ENCODE measurements at places on chromosomes 1 and 21.

DNA sequence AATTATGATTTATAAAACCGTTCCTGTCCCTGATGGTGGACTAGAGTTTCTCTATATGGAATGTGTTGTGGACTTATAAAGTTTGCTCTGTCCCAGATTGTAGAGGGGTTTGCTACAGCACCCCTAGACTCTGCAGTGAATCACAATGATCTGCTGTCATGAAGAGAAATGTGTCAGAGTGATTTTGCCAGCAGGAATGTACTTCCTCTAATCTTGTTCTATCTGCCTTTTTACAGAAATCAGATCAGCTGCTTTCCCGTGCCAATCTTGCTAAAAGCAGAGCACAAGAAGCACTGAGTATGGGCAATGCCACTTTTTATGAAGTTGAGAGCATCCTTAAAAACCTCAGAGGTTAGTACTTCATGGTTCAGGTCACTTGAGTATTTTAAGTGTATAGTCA lies 52.0 kb downstream of the LAMC2 start:
- no peak overlapping the region for H3K27ac ChIP-seq
- H3K27me3 ChIP-seq = no peaks in the 10 kb centered on the region
- no peak overlapping the region for H3K4me3 ChIP-seq
- no peak for DNase-seq
- peaks cover 19% of the 10 kb centered on the region for H3K4me1 ChIP-seq

- no peaks in the 10 kb centered on the region for H3K27me3 ChIP-seq
- no peak overlapping the region for H3K27ac ChIP-seq
- H3K36me3 ChIP-seq = no peaks in the 10 kb centered on the region
These were observed 74.6 kb downstream of the DMRTA2 start for GRCh38 chr1:50348449-50349241.

DNA sequence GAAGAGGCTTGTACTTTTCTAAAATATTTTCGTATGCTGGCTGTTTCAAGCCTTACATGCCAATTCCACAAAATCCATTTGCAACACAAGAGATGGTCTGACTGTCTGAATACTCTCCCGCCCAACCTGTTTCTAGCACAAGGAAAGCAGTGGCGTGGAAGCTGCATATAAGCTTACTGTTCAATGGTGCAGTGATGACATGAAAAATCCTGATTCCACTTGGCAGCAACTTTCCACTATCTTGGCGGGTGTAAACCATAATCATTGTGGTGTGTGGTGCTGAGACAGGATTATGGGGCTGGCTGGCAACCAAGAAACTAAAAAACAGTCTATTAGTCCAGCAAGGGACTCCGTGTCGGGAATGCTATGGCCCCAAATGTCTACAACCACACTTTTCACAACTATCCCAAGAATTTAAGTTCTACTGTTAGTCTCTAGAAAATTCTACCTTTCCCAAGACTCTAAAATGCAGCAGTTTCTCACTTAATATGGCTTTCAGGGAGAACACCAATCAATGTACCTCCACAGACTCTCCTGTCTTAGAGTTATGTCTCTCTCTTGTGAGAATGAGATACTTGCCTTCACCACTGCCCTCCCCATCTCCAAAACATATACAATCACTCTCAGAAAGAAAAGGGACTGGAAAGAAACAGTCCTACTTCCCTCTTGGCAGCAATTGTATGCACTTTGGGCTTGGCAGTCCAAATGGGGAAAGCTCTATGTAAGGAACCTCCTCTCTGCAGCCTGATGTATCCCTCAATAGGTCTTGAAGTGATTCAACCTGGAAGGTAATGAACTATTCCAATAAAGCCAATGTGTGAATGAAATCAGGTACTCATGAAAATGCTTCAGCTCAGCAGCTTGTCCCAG lies 9.5 kb downstream of the COLGALT2 start:
- H3K36me3 ChIP-seq = no peaks in the 10 kb centered on the region
- peaks cover 98% of the 10 kb centered on the region for H3K4me1 ChIP-seq
- peak overlapping the region; percentile 31 for H3K27ac ChIP-seq

DNA sequence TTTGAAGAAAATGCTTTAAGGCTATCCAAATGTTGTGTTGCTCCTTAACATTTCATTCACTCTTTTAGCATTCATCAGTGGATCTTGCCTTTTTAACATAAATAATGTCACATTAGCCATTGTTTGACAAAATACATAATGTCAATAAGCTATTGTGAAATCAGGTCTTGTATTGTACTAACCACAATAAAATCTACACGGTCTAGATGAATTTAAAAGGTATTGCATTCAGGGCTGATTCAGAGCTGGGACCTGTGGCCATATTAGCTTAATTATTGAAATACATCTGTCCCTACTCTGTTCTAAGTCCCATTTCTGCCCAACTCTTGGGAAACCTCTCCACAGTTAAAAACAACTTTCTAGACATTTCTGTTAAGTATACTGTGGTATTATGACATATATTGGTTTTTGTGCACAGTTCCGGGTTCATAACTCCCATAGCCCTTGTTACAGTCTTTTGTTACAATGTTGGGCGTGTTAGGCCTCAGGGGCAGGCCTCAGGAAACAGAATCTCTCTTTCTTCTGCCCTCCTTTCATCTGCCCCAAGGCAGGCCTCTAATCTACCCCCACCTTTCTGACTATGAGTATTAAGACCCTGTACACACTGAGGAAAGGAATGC lies 44.7 kb upstream of the CITED4 start:
- H3K27me3 ChIP-seq = no peaks in the 10 kb centered on the region
- H3K4me3 ChIP-seq = no peak overlapping the region
- H3K36me3 ChIP-seq = no peaks in the 10 kb centered on the region
- no peaks in the 10 kb centered on the region for H3K4me1 ChIP-seq
- no peak for DNase-seq

DNA sequence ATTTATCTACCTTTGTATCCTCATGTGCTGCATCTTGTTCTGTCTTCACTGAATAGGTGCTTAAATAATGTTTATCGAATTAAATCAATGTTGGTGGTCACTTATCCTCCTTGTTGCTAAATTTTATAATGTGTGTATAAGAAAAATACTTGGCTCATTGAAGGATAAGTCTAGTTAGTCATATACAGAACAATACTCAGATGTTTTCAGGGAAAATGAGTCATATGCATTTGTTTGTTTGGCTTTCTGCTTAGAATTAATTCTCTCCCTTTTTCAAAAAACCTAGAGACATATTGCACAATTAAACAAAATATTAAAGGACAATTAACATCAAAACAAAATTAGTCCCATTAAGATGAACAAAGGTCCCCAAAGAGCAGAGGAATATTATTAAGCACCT lies 89.0 kb downstream of the UBE2U start:
- no peaks in the 10 kb centered on the region for H3K36me3 ChIP-seq
- H3K4me3 ChIP-seq = no peak overlapping the region
- DNase-seq = no peak
- H3K27me3 ChIP-seq = no peaks in the 10 kb centered on the region
- H3K4me1 ChIP-seq = no peaks in the 10 kb centered on the region

DNA sequence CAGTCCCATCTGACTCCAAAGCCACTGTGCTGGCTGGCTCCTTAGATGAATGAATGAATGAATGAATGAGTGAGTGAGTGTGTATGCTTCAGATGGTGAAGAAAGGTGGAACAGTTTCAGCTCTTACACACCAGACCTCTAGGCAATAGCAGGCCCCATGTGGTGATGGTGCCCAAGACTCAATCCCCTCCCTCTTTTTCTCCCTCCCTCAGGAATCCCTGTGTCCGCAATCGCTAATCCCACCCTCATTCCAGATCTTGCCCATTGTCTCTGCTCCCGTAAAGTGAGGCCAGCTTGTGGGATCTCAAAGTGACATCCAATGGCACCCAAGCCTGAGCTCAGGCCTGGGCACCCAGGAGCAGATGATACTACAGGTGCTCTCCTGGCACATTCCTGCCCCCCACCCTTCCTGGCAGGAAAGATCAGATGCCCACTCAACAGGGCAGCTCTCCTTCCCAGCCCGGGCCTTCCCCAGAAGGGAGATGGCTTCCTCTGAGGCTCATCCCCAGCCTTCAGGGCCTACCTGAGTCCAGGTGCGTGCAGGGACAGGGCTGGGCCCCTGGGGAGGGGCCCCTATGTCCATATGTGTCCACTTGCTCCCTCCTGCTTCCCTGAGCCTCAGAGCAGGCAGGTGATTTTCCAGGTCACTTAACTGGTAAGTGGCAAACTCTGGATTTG lies 106.4 kb downstream of the HMGB4 start:
- no peaks in the 10 kb centered on the region for H3K4me1 ChIP-seq
- H3K27me3 ChIP-seq = no peaks in the 10 kb centered on the region
- H3K4me3 ChIP-seq = no peak overlapping the region
- no peak for DNase-seq

- H3K36me3 ChIP-seq = no peaks in the 10 kb centered on the region
- H3K4me3 ChIP-seq = no peak overlapping the region
- no peak overlapping the region for H3K27ac ChIP-seq
- no peak for DNase-seq
These were observed 91.1 kb upstream of the ZBTB18 start for GRCh38 chr1:243959998-243960397.

DNA sequence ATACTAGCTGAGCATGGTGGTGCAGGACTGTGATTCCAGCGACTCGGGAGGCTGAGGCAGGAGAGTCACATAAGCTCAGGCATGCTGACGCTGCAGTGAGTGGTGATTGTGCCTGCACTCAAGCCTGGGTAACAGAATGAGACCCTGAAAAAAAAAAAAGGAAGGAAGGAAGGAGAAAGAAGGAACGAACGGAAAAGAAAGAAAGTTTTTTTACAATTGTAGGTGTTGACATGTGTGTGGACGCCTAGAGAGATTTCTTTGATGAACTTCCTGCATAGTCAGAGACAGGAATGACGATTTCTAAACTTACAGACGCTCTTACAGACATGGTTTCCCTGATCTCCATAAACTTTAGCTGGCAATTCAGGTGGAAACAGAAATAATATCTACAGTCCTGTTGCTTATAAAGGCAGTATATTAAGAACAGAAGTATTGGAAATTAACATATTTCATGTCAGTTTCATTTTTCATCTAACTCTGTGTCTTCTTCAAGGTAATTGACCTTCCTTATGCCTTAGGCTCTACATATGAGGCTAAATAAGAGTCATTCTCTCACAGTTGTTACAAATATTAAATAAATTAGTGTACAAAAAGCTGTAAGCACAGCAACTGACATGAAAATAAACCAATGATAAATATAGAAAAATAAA lies 4.1 kb downstream of the SAMSN1 start:
- no peak for DNase-seq
- H3K4me1 ChIP-seq = no peaks in the 10 kb centered on the region
- H3K36me3 ChIP-seq = no peaks in the 10 kb centered on the region
- H3K27me3 ChIP-seq = no peaks in the 10 kb centered on the region

DNA sequence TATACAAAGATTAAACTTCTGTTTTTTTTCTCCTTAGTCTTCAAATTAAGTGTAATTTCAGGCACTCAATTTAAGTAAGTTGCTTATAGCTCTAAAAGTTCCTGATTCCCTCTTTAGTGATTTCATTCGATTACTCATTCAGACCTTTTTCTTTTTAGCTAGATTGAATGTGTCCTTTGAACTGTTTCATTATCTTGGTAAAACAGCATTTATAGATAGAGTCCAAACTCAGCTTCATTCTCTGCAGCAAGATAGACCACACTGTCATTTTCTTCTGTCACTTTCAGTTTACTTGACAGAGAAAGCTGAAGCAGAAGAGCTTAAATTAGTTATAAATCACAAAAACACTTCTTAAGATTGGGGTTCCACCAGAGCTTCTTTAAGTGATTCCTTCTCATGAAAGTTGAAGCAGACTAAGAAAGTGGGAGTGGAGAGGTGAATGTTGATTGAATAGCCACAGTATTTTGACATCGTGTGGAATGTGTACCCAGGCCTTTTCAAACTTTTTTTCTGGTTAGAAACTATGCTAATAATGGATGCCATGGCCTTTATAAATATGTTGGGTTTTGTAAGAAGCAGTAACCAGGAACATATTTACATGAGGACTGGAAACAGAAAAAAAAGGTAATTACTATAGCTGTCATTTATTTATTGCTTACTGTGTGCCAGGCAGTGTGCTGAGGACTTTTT lies 52.2 kb downstream of the ZBTB40 start:
- H3K4me3 ChIP-seq = no peak overlapping the region
- H3K4me1 ChIP-seq = peaks cover 7% of the 10 kb centered on the region
- no peak overlapping the region for H3K27ac ChIP-seq
- H3K27me3 ChIP-seq = no peaks in the 10 kb centered on the region
- peaks cover 18% of the 10 kb centered on the region for H3K36me3 ChIP-seq

DNA sequence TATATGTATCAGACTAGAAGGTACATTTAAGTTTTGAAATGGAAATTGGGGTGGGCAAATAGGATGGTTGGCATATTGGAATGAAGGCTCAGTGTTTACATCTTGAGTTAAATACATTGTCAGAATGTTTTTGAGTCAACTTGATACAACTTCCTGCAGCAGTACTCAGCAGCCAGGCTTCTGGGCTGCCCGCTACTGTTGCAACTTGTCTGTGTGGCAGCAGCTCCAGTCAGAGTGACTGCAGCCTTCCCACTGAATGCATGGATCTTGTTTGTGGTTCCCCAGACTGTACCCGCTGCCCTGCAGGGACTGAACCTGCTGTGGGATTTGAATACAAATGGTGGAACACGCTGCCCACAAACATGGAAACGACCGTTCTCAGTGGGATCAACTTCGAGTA lies 24.9 kb upstream of the SARS1 start:
- H3K36me3 ChIP-seq = no peaks in the 10 kb centered on the region
- no peak for DNase-seq
- H3K4me3 ChIP-seq = no peak overlapping the region
- no peaks in the 10 kb centered on the region for H3K27me3 ChIP-seq
- no peak overlapping the region for H3K27ac ChIP-seq

GRCh38 chr1:111903148-111903870 lies 86.2 kb downstream of the KCND3 start:
- no peak overlapping the region for H3K27ac ChIP-seq
- DNase-seq = no peak
- H3K4me3 ChIP-seq = no peak overlapping the region
- no peaks in the 10 kb centered on the region for H3K27me3 ChIP-seq
- no peaks in the 10 kb centered on the region for H3K36me3 ChIP-seq
- peaks cover 17% of the 10 kb centered on the region for H3K4me1 ChIP-seq

DNA sequence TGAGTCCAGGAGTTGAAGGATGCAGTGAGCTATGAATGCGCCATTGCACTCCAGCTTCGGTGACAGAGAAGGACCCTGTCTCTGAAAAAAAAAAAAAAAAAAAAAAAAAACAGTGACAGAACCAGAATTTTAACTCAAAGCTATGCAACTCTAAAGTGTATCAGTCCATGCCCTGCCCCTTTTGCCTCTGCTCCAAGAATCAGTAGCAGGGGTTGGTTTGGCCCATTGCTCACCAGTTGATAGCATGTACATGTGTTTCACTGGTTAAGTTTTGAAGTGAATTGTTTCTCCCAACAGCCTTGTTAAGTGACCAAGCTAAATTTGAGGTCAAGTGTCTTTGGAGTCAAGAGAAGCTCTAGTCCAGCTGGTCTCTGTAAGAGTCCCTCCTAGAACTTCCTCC lies 245.9 kb downstream of the PLPP3 start:
- H3K27me3 ChIP-seq = no peaks in the 10 kb centered on the region
- no peaks in the 10 kb centered on the region for H3K4me1 ChIP-seq
- H3K4me3 ChIP-seq = no peak overlapping the region

GRCh38 chr21:36700971-36701755 lies 2.2 kb downstream of the SIM2 start:
- peaks cover 12% of the 10 kb centered on the region for H3K36me3 ChIP-seq
- peaks cover 6% of the 10 kb centered on the region for H3K27me3 ChIP-seq
- peak overlapping the region; percentile 92 for H3K27ac ChIP-seq
- peak overlapping the region; percentile 97 for H3K4me3 ChIP-seq

Measured in A673 (cell line).